Mammary microvascular endothelial cell (primary cell): ENCODE measurements at places on chromosomes 7 and 10. TPM values are rescaled to one million over a fixed set of nuclear protein-coding genes. Genes with fewer than 3 reads are reported as not detected.

SPDYE2 gene
- not detected in 2 replicates for total RNA-seq

OPALIN gene
- total RNA-seq = not detected in 2 replicates

ASB15 gene
- total RNA-seq = not detected in 2 replicates

GDF10 gene
- not detected in 2 replicates for total RNA-seq

AKR1C4 gene
- total RNA-seq = not detected in 2 replicates

CYP3A4 gene
- total RNA-seq = not detected in 2 replicates

SUN3 gene
- not detected in 2 replicates for total RNA-seq

STEAP4 gene
- not detected in 2 replicates for total RNA-seq

ATRNL1 gene
- total RNA-seq = not detected in 2 replicates

OR13A1 gene
- total RNA-seq = not detected in 2 replicates

CCDC126 gene
- 3.9 and 7.9 TPM in 2 replicates for total RNA-seq

CLEC2L gene
- total RNA-seq = not detected in 2 replicates

ADCYAP1R1 gene
- total RNA-seq = not detected in 2 replicates

AOC1 gene
- total RNA-seq = not detected in 2 replicates

UFSP1 gene
- total RNA-seq = 2.8 and 4.8 TPM in 2 replicates

CFAP46 gene
- 0.20 and 0.25 TPM in 2 replicates for total RNA-seq

PLA2G12B gene
- not detected in 2 replicates for total RNA-seq

SPDYE9 gene
- not detected in 2 replicates for total RNA-seq

MAP3K8 gene
- total RNA-seq = 2.5 and 3.1 TPM in 2 replicates

EGR2 gene
- not detected in 2 replicates for total RNA-seq

NME8 gene
- not detected in 2 replicates for total RNA-seq

IQUB gene
- total RNA-seq = 0.69 TPM in 1 of 2 replicates, not detected in the other

SPDYE2B gene
- not detected in 2 replicates for total RNA-seq

OR6B1 gene
- not detected in 2 replicates for total RNA-seq

HMX2 gene
- total RNA-seq = not detected in 2 replicates

UPK3BL2 gene
- 0.67 and 1.6 TPM in 2 replicates for total RNA-seq

RNF32 gene
- 0.07 and 0.39 TPM in 2 replicates for total RNA-seq

PHF14 gene
- total RNA-seq = 13.0 and 15.3 TPM in 2 replicates

C10orf88 gene
- total RNA-seq = 5.7 and 6.5 TPM in 2 replicates

LRRC61 gene
- 0.98 and 1.00 TPM in 2 replicates for total RNA-seq

MMD2 gene
- total RNA-seq = not detected in 2 replicates

OPN1SW gene
- not detected in 2 replicates for total RNA-seq

GFRA1 gene
- 3.7 and 8.2 TPM in 2 replicates for total RNA-seq

CRTAC1 gene
- total RNA-seq = 0.74 and 5.6 TPM in 2 replicates

GPR85 gene
- 0.30 and 1.1 TPM in 2 replicates for total RNA-seq

UPP1 gene
- 96.7 and 97.0 TPM in 2 replicates for total RNA-seq

MYL10 gene
- not detected in 2 replicates for total RNA-seq

PIK3AP1 gene
- total RNA-seq = not detected in 2 replicates

TMEM176B gene
- not detected in 2 replicates for total RNA-seq

CPN1 gene
- not detected in 2 replicates for total RNA-seq

PON1 gene
- not detected in 2 replicates for total RNA-seq

C10orf62 gene
- not detected in 2 replicates for total RNA-seq

CHN2 gene
- total RNA-seq = 0.67 and 2.7 TPM in 2 replicates

TACR2 gene
- 0.49 TPM in 1 of 2 replicates, not detected in the other for total RNA-seq

TRIM50 gene
- total RNA-seq = not detected in 2 replicates

WNT2 gene
- total RNA-seq = not detected in 2 replicates

PRSS37 gene
- total RNA-seq = not detected in 2 replicates

SLC13A1 gene
- not detected in 2 replicates for total RNA-seq

SYCE1 gene
- total RNA-seq = 0.15 and 1.00 TPM in 2 replicates

NPFFR1 gene
- not detected in 2 replicates for total RNA-seq

GCK gene
- 0.39 TPM in 1 of 2 replicates, not detected in the other for total RNA-seq

PRR15 gene
- 0.30 TPM in 1 of 2 replicates, not detected in the other for total RNA-seq
